Foreskin fibroblast (primary cell): ENCODE measurements at places on chromosomes 7 and 10.

DNA sequence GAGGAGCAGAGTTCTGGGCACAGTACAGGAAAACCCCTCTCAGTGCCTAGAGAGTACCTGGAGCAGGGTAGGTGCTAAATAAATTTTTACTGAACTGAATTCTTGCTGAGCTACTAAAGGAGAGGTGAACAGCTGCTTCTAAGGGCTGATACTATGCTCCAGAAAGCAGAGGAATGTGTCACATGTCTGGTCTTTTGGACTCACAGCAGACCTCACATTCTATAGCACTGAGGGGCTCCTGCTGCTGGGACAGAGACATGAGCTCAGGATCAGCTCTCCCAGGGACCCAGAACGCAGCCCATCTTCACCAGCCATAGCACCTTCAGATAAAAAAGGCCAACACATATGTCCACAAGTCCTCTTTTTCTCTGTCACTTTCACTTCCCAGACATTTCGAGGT lies 133.0 kb upstream of the KLF14 start:
- DNase-seq, result peak; percentile 52

DNA sequence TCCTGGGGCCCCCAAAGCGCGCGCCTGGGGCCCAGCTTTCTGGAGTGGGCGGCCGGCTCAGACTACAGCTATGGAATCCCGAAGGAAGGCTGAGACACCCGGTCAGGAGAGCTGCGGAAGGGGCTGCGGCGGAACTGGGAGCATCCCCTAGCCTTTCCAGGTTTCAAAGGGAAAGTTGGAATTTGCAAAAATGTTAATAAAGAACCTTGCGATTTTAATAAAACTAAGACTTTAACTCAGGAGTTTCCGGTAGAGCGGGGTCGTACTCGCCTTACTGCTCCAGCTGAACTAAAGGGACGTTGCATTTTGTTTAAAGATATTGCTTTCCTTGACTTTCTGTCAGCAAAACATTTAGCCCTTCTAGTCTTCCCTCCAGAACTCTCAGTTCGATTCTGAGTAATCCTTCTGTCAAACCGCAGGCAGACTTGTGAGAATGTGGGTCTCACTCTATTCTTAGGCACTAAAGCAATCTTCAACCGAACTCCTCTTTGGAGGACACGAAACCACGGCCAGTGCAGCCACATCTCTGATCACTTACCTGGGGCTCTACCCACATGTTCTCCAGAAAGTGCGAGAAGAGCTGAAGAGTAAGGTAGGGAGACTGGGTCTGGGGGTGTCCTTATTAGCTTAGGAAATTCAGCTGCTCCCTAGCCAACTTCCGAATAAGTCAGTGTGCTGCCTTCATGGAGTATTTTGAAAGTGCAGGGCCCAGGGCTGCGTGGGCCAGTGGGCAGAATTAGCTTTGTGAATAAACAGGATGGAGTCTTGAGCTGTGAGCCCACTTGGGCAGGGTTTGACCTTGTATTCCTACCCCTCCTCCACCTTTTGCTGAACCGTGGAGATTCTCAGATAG lies 1.9 kb downstream of the CYP26A1 start:
- DNase-seq, result no peak

DNA sequence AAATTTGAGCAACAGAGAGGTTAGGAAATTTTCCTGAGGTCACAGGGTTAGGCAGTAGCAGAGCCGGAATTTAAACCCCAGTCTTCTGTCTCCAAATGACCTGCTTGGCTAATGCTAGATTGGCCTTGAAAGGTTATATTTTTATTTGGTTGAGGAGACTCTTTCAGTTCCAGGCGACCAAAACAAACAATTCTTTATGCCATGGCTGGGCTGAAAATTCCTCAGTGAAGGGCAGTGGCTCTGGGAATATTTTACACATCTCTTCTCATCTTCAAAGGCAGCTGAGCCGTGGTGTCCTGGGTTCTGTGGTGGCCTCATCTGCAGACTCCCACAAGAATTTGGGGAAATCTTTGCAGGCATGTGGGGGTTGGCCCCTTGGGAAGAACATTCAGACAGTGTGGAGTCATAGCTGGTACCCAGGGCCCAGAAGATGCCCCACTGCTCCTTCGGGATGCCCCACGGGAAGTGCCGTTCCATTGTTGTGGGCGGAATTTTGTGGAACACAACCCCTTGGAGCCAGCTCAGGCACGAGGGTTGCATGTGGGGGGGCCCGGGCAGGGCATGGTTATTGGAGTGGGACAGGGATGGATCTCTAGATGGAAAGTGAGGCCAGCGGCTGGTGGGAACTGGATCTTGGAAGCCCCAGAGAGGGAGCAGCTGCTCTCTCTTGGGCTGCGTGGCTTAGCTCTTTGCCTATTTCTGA lies 33.2 kb downstream of the RPS24 start:
- DNase-seq, result no peak

- no peak for DNase-seq
Observed at GRCh38 chr10:100020886-100021253, 11.1 kb upstream of the DNMBP start.

DNA sequence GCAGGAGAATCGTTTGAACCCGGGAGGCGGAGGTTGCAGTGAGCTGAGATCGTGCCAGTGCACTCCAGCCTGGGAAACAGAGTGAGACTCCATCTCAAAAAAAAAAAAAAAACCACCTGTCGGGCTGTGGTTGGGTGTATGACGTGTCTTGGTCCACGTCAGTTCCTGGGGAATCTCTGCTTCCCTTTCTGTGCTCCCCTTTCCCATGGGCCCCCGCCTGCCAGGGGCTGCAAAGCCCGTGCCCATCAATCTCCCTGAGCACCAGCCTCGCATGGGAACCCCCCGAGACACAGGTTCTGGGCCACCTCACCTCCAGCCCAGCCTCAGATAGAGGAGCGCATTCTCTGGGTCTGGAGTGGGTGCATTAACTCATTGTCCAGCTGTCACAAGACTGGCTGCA lies 2.3 kb upstream of the SH2B2 start:
- no peak for DNase-seq

DNA sequence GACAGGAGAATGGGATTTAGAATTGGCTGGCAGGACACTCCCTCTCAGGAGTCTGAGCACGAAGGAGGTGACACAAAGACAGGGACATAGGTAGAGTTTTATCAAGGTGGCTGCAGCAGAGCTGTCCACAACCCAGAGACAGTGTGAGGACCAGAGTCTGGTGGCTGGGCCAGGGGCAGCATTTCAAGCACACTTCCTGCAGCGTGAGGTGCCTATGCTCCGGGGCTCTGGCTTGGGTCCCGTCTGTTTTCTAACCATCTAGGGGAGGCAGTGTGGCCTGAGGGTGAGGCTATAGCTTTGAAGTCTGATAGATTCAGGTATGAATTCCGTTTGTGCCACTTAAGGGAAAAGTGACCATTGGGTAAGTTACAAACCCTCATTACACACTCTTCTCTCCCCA lies 222.7 kb upstream of the ZMIZ1 start:
- DNase-seq, result no peak

DNA sequence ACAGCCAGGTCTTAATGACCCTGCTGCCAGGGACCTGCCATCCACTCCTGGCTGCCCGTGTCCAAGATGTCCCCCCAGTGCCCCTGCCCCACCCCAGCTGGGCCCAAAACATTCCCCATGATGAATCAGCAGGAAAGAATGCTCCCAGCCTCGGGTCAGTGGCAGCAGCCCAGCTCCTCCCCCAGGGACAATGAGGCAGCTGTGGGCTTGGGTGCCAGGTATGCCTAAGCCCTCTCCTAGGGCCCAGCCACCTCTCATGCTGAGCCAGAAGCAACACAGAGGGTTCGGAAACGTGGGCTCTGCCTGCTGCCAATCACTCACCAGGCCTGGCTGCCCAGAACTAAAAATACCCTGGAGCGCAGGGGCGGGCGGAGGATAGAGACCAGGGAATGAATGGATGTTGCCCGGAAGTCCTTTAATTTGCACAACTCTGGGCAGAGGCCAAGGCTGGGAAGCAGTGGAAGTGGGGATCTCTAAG lies 1.5 kb upstream of the LOXL4 start:
- DNase-seq, result peak; percentile 80

GRCh38 chr10:42961796-42962109 lies 115.1 kb upstream of the RET start:
- no peak for DNase-seq

- peak; percentile 51 for DNase-seq
Observed at GRCh38 chr7:112596260-112596659, 115.5 kb downstream of the LSMEM1 start.

GRCh38 chr10:26854524-26854923 lies 6.2 kb downstream of the ABI1 start:
- no peak for DNase-seq

- no peak for DNase-seq
Observed at GRCh38 chr10:541750-542371, 147.6 kb downstream of the DIP2C start.

DNA sequence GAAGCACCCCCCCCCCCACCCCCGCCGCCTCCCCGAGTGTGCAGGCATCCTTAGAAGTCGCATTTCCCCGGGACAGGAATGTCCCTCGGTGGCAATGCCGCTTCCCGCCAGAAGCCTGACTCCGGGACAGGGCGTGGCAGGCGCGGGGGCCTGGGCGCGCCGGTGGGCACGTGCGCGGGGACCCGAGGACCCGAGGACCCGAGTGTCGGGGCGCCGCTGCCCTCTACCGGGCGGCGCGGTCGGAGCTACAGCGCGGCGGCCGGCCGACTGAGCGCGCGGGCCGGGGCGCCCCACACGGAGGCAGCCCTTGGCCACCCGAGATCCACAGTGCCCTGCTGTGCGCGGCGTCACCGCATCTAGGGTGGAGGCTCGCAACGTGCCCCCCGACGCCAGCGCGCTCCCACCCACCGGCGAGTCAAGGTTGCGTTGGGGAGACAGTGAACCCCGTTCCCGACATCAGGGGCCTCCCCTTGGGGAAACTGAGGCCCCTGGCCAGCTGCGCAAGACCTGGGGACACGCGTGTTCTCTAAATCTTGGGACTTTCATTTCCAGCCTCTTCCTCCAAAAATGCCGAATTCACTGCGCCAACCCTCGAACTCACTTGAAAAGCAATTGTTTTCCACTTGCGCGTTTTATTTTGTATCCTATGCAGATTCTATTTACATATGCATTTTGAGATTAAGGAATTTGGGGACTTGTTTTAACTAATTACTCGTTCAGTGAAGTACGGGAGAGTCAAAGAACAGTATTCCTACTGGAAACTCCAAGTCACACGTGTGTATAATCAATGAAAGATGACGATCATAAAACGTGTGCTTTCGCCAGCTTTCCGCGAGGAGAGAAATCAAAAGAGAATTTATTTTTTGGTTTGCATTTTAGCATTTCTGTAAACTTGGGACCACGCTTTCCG lies 3.1 kb upstream of the CUX1 start:
- DNase-seq, result no peak

GRCh38 chr7:28711114-28711513 lies 247.0 kb downstream of the TRIL start:
- DNase-seq, result no peak

GRCh38 chr10:116713846-116714245 lies 28.5 kb downstream of the HSPA12A start:
- no peak for DNase-seq

DNA sequence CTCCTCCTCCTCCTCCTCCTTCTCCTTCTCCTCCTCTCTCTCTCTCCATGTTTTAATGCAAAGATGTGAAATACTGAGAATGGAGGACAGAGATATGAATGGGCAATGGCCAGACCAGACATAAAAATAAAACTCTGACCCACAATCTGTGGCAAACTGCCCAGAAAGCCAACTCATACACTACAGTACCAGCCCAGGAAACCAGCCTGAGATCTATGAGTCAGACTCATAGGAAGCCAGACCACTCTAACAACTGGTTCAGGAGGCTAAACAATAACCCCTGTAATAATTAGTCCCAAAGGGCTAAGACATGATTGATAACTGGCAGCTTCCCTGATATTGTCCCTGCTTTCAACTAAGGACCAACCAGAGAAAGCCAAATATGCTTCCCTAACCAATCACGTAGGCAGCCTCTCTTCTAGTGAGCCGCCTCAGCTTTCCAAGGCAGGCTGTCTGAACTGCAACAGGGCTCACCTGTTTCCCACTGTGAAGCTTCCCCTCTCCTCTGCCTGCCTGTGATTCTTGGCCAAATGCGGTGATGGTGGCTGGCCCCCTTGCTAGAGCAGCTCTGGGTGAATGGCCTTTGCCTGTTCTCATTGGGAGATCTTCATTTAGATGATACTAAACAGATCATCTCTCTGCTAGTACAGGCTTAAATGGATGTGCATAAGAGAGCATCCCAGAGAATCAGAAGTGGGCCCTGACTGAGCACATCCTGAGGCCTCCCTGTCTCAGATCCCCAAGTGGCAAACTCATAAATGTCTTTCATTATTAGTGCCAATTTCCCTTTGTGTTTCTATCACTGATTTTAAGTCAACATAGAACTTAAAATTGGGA lies 817.6 kb downstream of the TNS3 start:
- peak; percentile 97 for DNase-seq

DNA sequence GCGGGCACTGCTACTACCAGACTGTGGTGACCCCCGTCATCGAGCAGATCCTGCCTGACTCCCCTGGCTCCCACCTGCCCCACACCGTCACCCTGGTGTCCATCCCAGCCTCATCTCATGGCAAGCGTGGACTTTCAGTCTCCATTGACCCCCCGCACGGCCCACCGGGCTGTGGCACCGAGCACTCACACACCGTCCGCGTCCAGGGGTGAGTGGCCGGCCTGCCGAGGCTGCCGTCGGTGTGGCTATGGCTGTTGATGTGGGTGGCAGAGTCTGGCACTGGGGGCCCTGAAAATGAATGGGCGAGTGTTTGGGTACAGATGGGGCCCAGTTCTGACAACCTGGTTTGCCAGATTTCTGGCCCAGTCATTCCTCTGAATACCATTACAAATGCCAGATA lies 15.4 kb downstream of the LIMK1 start:
- no peak for DNase-seq

DNA sequence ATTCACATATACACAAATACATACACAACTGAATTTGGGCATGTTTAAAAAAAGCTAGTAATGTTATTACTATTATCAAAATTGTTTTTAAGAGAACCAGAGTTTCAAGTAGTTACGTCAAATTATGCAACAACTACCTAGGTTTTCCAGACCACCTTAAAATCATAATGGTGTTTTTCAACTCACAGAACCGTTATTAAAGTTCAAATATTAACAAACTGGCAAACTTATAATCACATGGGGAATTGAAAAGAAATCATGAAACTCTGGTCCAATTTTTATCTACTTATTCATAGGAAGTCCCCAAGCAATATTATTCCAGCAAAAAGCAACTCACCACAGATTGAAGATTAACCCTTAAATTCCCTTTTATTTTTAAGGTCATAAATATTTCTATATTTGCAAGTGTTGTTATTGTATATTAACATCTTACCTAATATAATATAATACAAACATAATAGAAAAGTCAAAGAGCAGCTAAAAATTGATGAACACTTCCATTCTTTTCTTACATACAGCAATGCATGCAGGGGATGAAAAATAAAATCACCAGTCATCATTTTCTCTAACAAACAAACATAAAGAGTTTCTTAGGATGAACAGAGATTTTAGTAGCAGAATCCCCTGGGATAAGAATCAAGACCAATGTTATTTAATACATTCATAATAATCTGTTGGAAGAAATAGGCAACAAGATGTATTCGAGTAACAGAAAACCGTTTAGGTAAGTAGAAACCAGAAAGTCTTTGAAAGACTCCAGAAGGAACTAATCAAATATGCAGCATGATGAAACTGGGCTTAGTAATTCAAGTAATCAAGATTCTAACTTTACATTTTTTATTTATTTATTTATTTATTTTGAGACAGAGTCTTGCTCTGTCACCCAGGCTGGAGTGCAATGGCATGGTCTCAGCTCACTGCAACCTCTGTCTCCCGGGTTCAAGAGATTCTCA lies 391.1 kb downstream of the PARD3 start:
- peak; percentile 23 for DNase-seq

- DNase-seq, result peak; percentile 60
Observed at GRCh38 chr7:55534262-55534915, 37.9 kb downstream of the VOPP1 start.
